Activated CD4-positive, alpha-beta T cell treated with anti-CD3 and anti-CD28 coated beads for 4 hours (primary cell): ENCODE measurements at places on chromosomes 11 and 22.

GRCh38 chr11:72678524-72678923 lies 4.3 kb upstream of the PDE2A start:
- no peak for DNase-seq

- peak; percentile 75 for DNase-seq
Measured at GRCh38 chr11:1882265-1883238, 9.1 kb downstream of the PRR33 start.

DNA sequence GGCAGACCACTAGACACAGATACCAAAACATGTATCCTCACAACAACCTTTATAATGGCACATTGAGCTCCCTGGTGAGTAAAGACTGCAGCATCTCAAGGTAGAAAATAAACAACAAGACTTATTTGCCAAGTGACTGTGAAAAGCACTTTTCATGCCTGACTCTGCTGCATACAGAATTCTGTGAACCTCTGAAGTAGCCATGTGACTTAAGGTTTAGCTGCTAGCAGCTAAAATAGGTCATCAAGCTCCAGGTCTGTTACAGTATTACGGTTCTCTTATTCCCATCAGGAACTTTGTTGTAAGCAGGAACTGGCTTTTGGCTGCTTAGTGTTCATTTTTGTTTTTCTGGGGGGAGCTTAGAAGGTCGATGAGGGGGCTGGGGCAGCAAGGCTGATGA lies 139.4 kb downstream of the PAX6 start:
- DNase-seq = no peak

GRCh38 chr22:46708766-46709330 lies 29.2 kb downstream of the CERK start:
- DNase-seq = no peak

DNA sequence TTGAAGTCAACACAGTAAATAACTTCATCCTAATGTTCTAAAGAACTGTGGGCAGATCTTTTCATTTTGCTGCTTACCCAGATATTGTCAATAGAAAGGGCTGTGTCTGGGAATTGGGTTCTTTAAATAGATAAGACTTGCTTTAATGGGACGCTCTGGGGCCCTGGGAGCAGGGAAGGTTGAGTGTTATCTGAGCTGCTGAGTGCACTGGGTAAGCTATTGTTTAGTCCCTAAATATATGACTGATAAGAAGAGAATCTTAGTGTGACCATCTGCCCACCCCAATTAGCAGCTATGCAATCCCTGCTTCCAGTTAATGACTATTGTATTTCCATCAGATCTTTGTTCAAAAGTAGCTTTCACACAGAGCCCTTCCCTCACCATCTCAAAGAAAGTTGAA lies 44.4 kb downstream of the ARHGAP42 start:
- no peak for DNase-seq
